ENCODE measurements at places on chromosomes 16 and 17.

DNA sequence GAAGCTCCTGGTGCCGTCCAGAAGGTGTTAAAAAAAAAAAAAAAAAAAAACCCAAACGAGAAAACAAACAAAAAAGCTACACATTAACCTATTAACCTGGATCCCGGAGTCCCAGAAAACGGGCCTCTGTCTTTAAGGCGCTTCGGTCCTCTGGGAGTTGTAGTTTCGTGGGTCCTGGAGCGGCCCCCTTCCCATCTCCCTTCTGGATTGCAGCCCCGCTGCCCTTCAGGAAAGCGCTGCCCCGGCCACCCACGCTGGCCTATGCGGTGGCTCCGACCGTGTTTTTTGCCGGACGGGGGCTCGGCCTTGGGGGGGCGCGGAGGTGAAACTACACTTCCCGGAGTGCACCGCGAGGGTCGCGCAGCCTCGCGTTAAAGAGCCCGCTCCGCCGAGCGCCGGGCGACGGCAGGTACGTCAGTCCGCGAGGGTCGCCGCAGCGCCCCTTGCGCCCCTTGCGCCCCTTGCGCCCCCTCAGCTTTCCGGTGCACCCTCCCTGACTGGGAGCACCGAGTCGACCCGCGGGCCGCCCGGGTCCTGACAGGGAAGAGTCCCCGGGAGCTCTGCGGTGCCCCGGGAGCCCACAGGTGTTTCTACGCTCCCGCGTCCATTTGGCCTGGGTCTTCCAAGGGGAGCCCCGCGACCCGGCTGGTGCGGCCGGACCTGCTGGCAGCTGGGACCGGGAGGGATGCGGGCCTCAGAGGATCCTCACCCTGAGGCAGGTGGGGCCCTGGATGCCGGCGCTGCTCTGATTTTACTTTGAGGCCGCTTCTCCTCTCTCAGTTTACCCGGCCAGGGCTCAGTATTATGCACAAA is at the start of gene FCSK:
FCSK (plus strand) TSS at position 374 of the 813 bp plus-strand sequence. CDS start 8,596 bp downstream, outside the sequence.
- peak; percentile 74 for DNase-seq

DNA sequence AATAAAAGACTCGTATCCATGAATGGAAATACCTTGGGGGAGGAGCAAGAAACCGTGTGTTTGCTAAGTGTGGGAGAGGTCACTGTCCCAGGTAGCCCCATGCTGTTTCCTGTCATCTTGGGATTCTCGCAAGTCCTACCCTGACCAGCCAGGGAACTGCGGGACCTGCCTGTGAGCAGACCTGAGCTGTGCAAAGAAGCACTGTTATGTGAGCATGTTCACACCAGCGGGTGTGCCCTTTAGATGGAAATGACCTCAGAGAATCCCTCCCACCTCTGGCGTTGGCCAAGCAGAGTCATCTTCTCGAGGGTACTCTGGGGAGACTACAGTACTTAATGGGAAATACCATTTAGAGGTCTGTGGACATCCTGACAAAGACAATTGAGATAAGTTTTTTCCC is 127.0 kb upstream of the MON1B start:
- no peak for DNase-seq

DNA sequence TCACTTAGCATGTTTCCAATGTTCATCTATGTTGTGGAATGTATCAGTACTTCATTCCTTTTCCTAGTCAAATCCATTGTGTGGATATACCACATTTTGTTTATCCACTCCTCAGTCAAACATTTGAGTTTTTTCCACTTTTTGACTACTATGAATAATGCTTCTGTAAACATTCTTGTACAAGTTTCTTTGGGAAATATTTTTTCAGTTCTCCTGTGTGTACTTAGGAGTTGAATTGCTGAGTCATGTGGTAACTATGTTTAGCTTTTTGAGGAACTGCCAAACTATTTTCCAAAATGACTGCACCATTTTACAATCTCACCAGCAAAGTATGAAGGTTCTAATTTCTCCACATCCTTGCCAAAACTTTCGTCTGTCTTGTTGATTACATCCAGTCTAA is 223.7 kb upstream of the AXIN2 start:
- DNase-seq: peak; percentile 3

GRCh38 chr17:56425483-56425882 is 168.0 kb upstream of the NOG start:
- no peak for DNase-seq

DNA sequence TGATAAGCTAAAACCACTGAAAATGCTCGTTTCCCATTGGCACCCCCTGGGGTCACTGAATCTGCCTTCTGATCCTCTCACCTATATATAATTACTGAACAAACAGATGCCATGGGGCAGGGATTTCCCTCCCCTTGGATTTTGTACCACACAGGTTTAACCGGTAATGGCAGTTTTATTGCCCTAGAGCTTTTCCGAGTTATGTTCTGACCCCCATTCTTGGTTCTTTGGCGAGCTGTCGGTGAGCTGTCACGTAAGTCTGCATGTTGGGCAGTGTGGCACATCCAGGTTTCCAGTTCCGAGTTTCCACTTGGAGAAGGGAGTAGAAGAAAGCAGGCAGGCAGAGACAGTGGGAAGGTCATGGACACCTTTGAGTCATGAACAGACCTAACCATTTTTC is 7.1 kb downstream of the TMEM97 start:
- DNase-seq: no peak

DNA sequence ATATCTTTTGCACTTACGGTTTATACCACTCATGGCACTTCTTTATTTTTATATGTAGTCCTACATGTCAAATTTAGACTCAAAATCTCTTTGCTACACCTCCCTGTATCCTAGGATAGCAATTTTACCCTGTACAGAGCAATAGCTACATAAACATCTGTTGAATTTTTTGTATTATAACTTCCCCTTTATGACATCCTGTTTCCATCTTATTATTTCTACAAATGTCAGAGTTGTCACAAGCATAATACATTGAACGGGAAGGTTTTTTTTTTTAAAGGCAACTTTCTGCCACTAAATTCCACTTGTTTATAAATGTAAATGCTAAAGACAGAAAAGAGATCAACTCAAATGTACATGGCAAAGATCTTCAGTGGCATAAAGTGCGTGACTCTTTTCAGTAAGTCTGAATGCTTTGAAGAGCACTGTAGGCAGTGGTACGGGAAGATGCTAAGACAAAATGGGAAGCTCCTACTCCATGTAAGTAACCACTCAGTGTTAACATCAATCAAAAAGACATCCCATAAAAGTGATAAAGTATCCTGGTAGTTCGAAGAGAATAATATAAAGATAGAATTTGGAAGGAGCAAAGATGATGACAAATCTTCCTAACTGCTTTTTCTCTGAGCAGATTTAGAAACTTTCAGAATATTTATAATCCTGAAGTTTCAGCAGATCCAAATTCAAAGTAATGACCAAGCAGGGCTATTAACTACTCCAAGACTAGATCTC is 26.8 kb downstream of the GNA13 start:
- no peak for DNase-seq

- no peak for DNase-seq
Observed at GRCh38 chr16:3259836-3260235, 3.4 kb upstream of the MEFV start.

- DNase-seq: no peak
Observed at GRCh38 chr16:9739301-9739700, 442.9 kb downstream of the GRIN2A start.

DNA sequence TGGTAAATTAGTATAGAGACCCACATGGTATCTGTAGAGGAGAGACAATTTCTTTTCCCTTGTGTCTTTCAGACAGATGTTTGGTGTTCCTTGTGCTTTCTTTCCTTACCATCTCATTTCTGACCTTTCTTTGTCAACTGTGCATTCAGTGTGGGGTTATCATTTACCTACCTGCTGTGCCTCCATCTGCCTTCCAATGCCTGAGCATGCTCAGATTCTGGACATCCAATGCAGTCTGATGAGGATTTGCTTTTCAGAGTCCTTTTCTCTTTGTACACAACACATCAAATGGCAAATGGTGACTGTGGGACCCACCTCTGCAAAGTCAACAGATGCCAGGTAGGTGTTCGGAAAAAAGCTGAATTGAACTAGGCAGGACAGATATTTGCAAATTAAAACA is 364.8 kb downstream of the CA10 start:
- no peak for DNase-seq

DNA sequence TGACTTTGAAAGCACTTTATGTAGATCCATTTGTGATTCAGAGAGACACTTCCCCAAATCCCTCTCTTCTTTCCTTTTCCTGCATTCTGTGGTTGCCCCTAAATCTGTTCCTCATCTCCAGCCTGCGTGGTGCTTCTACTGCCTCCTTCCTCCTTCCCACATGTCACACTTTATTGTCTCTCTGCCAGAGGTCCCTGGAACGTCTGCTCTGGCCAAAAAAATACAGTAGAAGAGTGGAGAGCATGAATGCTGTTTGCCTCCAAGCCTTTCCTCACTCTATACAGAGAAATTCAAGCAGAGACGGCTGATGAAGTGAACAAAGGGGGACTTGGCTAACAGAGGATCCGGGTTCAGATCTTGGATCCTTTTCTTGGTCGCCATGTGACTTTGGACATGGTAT is 22.8 kb upstream of the IRX3 start:
- DNase-seq: no peak

GRCh38 chr16:86088816-86089215 is 189.9 kb downstream of the IRF8 start:
- DNase-seq: no peak

GRCh38 chr16:13471036-13471435 is 448.9 kb upstream of the ERCC4 start:
- DNase-seq: no peak

DNA sequence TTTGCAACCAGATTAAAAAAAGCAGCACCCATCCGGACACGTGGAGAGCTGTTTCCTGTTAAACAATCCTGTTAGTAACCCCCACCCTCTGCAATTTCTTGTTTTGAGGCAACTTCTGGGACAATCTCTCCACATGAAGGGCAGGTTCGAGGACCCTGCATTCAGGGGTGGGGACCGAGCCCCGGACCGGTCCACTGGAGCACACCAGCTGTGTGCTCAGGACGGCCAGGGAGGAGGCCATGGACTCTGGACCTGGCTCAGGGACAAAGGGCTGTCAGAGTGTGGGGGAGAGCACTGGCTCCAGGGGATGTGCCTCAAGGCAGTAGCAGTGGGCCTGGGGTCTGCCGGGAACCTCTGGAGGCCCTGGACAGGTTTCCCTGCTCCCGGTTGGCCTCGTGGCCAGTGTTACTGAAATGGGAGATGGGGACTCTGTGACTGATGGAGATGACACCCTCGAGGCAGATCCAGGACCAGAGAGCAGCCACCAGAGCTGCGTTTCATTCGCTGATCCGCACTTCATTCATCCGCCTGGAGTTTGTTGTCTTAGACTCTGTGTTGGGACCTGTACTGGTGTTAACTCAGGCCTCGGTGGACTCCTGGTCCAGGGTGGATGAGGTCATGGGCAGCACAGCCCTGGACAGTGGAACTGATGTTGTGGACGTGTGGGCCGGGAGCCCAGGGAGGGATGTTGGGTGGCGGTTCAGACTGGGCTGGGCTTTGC is 2.9 kb upstream of the CPNE7 start:
- DNase-seq: no peak
